ENCODE measurements at places on chromosomes 4 and X.

DNA sequence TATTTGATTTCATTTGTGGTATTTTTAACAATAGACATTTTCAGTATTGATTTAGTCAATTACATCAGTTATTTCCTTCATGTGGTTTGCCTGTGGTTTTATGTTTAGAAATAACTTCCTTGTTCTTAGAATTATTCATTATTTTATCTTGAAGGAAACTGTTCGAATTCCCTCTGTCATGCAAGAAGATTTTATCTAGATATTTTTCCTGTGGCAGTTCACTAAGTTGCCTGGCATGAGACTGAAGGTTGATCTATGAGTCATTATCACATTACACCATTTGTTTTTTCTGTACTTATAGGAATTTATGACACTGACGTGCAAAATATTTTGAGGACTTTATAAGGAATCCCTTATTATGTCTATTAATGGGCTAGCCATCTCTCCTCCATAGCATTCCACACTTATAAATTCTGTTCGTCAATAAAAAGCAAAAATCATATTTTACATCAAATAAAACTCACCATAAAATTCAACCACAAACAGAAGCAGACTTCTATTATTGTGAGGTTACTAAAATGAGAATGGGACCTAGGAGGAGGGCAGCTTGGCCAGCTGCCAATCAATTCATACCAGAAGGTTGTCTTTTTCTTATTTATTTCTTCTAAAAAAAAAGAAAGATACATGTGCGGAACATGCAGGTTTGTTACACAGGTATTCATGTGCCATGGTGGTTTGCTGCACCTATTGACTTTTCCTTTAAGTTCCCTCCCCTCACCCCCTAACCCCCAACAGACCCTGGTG is 179.0 kb downstream of the KCNIP4 start:
- DNase-seq: no peak

GRCh38 chr4:7217474-7218321 is 25.4 kb downstream of the SORCS2 start:
- no peak for DNase-seq

DNA sequence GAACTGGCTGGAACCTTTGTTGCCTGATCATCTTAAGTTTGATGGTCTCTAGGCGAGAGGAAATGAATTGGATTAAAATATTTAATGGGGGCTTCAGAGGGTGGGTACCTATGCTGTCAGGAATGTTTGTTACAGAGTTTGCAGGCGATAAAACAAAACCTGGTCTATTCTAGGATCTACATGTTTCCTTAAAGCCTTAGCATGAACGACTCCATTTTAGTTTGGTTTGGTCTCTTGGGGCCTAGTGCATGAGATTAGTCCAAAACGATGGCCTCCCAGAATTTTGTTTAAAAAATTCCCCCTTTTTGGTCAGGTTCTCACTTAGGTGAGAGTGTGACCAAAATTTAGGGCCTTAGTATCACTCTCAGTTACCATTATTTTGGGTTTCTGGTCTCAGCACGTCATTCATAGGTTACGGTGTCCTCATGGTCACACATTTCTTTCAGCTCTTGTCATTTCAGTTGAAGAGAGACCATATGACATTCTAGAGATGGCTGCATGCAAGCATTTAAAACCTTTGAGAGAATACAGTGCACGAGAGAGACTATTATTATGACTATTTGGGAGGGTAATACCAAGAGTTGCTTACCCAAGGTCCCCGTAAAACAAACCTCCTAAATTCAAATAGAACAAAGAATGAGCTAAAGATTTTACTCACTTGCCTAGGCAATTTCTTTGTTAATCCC is 13.8 kb downstream of the MOB1B start:
- no peak for DNase-seq

GRCh38 chrX:153595387-153595786 is 3.6 kb downstream of the CCNQ start:
- no peak for DNase-seq

DNA sequence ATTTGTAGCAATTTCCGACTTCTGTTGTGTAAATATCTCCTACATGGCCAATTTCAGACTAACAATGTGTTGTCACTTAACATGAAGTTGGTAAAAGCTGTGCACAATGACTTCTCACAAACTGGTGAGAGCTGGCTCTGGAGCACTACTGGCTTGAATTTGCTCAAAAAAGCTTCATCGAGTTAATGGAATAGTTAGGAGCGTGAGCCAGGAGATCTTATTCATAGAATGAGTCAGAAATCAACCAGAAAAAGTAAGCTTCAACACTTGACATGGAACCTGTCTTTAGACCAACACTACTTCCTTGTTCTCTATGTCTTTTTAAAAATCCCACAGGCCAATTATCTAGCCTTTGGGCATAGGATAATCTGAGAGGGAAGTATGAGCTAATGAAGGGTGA is 7.9 kb upstream of the CHRDL1 start:
- no peak for DNase-seq

DNA sequence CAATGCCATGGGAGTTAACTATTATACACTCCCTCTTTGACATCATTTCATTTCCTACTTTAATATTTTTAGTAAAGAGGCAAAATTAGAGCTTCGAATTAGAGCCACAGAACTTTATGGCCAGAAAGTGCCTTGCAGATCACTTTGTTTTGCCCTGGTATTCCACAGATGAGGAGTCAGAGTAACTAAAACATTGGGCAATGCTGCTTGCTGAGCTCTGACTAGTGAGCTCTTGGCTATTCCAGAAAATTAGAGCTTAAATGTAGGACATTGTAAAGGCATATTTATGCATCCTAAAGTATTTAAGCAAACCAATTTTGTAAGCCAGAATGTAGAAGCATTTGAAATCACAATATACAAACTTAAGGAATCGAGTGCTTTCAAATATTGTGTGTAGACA is 6.3 kb upstream of the ZNF827 start:
- DNase-seq: no peak

DNA sequence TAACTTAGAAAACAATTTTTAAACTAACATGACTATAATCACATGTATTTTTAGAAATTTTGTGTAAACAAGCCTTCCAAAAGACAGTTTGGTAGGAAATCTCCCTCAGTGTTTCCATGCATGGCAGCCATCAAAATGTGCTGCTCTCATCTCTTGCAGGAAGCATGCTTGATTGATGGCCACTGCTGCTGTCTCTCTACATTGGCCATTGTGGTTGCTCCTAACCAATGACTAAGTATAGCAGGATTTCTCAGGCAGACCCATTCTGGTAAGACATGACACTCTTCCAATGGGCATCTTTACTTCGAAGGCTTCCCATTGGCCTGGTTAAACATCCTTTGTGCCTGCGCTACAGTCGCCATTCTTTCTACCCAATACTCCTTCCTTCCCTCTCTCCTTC is 78.9 kb upstream of the GUCY1A1 start:
- no peak for DNase-seq

DNA sequence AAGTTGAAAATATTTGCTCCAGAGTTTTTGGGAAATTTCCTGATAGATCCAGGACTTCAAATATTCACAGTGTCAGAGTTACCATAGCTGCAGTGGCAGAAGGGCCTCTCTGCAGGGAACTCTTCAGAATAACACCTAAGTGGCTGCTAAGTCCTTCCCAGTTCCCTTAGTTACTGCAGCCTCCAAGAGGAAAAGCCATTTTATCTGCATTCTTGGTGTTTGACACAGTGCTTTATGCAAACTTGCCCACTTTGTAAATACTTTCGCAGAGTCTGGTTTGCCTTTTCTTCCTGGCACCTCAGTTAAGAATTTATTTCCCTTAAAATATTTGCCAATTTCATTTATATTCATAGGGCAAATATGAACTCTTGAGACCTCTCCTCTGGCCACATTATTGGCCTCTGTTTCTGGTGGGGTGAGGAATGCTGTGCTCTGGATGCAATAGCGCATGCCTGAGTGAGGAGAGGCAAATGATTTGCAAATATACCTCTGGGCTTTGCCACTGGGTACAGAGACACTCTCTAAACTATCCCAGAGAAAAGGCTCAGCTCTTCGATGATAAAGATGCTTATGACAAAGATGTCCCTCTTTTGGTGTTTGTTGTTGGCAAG is 566.3 kb upstream of the NR3C2 start:
- DNase-seq: no peak

DNA sequence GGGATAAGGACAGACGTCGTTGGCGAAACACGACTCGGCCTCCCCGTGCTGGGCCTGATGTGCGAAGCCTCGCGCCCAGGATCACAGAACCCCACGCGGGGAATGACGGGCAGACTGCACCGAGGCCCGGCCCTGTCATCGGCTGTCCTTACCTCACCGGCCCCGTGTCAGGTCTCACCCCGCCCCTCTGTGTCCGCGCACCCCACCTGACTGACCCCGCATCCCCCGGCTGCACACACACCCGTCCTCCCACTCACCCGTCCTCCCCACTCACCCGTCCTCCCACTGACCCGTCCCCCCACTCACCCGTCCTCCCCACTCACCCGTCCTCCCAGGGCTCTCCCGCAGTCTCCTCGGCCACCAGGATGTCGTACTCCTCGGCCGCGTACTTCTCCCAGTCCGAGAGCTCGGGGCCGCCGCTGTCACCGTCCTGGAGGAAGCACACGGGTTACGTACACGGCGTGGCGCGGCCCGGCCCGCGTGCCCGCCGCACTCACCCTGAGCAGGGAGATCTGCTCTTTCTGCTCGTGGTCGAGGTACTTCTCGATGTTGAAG is 19.8 kb upstream of the GTPBP6 start:
- no peak for DNase-seq

DNA sequence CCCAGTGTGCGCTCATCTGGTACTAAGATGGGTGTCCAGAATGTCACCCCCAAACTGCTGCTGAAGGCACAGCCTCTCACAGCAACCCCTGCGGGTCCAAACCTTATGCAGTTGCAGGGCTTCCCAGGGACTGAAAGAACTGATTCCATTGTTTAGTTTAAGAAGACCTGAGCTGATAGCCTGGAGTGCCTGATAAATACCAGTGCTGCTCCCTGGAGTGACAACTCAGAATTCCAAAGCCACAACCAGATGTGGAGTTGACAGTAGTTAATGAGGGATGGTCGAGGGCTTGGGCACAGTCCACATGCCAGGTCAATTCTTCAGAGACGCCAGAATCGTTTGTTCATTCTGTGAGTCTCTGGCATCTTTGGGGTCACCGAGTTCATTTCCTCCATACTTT is 71.2 kb downstream of the LNX1 start:
- no peak for DNase-seq

- DNase-seq: no peak
Observed at GRCh38 chrX:101191217-101191750, 28.3 kb upstream of the DRP2 start.

GRCh38 chr4:94559351-94559806 is 107.6 kb downstream of the PDLIM5 start:
- no peak for DNase-seq

DNA sequence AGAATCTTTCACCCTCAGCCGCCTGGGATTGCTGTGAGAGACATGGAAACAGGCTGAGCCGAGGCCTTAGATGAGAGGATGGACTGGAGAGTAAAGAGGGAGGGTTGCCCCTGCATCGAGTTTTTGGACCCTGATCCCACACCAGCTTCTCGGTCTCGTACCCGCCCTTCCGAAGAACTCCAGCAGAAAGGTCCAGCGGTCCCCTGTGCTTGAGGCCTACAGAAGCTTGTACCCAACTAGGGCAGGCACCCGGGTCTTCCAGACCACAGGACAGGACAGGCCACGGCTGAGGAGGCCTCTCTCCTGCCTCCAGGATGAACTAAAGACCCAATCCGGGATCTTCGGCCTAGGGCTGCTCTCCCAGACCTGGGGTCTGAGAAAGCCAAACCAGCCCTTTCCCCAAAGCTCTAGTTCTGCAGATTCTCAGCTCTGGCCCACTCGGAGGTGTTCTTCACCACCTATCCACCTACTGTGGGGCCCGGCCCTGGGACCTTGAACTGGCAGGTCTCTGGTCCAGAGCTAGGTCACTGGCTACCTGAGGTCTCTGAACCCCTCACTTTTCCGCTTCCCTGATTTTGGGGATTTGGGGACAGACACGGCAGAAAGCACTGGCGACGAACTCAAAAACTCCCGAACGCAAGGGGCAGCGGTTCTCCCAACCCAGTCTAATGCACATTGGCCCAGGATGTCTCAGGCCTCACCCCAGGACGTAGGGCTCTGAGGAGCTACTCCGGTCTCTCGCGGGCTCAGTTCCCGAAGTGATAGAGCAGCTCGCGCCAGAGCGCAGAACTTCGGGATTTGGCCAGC is 1.1 kb downstream of the NKX3-2 start:
- DNase-seq: no peak

GRCh38 chr4:38681281-38681991 is 17.4 kb downstream of the KLF3 start:
- DNase-seq: no peak

- DNase-seq: no peak
Observed at GRCh38 chr4:158766434-158767044, 2.3 kb upstream of the FNIP2 start.
